Skeletal muscle tissue (tissue), 5 donors: ENCODE measurements at places on chromosomes 12 and 14. TPM values are rescaled to one million over a fixed set of nuclear protein-coding genes. Genes with fewer than 3 reads are reported as not detected.

BBOF1 gene
- total RNA-seq, result 2.1 TPM

OR4K14 gene
- total RNA-seq, result not detected

CAPS2 gene
- total RNA-seq, result 6.8 TPM

TAC3 gene
- not detected for total RNA-seq

CARMIL3 gene
- under 0.01 TPM for total RNA-seq

NPAS3 gene
- 9.9 TPM for total RNA-seq
